ENCODE measurements at places on chromosomes 7 and 10.

DNA sequence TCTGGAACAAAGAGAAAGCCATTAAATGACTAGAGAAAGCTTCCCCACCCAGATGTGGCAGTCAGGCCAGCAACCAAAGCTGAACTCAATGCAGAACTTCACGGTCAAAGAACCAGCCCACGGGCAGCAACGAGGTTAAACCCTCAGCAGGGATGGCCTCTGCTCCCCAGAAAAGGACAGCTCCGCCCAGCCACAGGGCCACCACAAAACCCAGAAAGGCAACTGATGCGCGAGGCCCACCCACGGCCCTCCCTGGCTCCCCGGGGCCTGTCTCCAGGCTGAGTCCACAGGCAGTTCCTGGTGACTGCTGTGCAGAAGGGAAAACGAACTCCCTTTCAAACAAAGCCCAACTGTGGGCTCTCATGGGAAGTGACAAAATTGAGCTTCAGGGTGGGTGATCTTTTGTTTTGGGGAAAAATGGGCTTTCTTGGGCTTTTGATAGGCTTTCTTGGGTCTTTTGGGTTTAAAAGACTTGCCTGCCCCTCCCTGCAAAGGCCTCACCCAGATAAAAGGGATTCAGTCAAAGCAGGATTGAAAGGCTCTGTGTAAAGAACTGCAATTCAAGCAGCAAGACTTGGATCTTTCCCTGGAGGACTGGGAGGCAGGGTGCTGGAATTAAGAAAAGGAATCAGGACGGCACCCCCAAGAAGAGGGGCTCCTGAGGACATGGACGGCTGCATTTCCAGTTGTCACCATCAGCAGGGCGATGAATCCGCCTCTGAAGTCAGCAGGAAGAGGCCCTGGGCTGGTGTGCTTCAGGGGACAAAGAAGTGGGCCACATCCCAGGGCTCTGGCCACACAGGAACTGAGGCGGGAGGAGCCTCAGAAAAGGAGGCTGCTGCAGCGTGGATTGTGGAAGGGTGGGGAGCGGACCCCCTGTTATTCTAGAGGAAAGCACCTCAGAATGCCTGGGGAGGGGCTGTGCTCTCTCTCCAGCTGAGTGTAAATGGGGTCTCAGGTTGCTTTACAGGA, 209.9 kb downstream of the USP6NL start:
- no peak for DNase-seq

DNA sequence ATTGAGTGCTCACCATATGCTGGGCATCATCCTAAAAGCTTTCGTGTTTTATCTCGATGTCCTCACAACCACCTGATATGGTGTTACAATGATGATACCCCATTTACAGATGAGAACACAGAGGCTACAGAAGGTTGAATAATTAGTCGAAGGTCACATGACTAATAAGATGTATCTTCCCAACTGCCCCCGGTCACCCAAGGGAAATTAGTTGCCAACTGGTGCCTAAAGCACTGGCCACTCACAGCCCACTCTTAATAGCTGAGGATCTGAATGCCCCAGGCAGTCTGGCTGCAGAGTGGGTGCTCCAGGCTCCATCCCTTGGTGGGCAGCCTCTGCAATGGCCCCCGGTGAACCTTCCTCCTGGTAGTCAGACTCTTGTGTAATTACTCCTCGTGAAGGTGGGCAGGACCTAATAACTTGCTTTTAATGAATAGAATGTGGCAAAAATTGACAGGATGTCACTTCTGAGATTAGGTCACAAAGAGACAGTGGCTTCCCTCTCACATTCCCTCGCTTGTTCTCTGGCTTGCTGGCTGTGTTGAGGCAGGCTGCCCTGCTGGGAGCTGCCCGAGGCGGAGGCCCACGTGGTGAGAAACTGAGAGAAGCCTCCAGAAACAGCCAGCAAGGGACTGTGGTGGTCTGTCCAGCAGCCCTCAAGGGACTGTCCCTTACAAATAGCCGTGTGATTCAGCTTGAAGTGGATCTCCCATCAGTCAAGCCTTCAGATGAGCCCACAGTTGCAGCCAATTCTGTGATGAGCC, 109.4 kb downstream of the ARHGAP22 start:
- DNase-seq = no peak

DNA sequence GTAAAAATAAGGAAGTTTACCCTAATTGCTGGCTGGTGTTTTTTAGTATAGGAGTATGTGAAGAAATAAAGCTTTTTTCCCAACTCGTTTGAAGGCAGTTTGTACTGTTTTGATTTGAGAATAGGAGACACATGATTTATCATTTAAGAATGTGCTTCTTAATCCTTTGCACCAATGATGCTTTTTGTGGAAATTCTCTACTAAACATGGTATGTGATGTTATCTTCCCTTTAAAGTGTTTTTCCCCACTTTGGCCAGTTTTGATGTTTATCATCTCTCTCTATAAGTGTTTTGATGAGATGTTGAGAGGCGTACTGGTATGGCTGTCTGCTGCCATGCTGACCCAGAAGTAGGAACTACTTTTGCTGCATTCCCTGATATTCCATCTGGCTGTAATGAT, 85.1 kb downstream of the SUGCT start:
- DNase-seq = peak; percentile 55

DNA sequence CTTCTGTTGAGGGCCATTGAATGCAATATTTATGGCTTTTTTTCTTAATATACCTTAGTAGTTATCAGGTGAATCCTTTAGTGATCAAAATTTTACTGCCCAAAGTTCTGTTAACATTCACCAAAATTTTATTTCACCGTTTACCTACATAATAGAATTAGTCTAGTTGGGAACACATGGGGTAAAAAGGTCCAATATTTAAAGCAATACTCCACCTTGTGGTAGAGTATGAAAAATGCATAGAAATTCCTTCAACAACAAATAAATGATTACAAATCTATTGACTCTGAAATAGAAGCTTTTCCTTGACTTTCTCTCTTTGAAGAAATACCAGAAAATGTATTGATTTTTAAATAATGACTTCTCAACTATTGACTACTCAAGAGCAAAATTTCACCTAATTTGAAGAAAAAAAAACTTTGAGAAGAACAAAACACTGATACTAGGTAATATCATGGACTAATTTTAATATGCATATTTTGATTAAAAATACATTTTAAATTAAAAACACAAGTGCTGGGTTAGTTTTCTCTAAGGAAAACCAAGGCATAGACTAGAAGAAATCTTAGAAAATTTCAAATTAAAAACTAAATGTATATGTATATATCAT, 43.3 kb downstream of the POLR1F start:
- DNase-seq = no peak

DNA sequence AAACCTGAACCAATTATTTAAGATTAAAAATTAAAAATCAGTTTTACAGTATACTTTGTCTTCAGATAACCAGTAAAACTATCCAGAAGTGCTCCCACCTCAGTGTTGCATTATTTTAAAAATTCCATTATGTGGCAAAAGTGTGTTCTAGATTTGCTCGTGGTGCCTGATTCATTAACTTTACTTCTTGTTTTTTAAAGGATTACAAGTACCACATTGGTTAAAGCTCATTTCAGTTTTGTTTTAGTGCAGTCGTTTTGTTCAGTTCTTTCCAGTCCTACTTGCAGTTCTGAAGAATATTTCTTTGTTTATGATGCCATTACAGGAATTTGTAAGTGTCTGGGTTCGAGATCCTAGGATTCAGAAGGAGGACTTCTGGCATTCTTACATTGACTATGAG, 69.0 kb downstream of the SNX10 start:
- no peak for DNase-seq

Measured in HFF-Myc (cell line).